Coronary artery (tissue), 2 donors: ENCODE measurements at places on chromosomes 1 and 21.

GRCh38 chr21:35075546-35075945 is 26.4 kb upstream of the RUNX1 start:
- no peak for DNase-seq

DNA sequence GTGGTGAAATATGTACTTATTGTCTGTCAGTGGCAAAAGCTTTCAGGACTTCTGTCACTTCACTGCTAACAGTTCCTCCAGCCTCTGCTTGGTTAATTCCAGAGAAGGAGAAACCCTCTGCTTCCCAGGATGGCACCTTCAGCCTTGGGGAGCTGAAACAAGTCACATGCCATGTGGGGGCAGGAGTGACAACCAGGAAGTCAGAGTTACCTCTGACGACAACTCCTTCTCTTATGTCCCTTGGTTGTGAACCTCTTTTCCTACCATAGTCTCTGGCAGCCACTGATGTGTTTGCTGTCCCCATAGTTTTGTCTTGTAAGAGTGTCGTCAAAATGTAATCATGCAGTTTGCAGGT is 53.6 kb downstream of the FCRL5 start:
- DNase-seq: no peak

DNA sequence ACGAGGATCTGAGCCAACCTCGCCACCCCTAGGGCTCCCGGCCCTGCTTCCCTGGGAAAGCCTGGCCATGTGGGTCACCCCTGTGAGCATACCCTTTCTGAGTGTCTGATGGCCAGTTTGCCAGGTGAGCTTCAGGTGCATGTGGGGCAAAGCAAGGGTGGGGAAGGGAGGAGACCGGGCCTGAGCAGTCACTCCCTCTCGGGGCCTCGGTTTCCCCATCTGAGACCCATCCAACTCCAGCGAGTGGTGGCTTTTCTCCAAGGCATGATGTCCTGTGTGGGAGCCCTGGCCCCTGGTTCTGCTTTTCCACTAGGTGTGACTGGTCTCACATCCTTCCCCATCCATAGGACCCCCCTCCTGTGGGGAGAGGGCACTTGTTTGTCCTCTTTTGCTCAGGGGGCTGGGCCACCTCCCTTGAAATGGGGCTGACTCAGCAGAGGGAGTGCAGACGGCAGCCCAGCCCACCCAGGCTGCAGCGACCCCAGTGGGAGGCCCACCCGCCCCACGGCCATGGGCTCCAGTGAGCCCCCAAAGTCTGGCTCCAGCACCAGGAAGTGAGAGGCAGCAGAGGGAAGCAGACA is 1.7 kb upstream of the WNT9A start:
- no peak for DNase-seq

DNA sequence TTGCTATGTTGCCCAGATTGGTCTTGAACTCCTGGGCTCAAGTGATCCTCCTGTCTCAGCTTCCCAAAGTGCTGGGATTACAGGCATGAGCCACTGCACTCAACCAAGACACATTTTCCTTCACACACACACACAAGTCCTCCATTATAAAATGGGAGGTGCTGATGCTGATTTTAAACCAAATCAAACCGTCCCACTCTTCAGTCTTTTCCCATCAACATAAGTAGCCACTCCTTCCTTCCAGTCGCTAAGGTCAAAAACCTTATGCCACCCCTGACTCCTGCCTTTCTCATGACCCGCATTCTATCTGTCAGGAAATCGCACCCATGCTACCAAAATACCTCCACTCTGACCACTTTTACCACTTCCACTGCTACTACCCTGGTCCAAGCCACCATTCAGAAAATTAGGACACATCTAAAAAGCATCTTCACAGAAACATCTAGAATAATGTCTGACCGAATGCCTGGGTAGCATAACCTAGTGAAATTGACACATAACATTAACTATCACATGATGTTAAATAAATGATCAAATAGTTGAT is 28.0 kb upstream of the IFNGR2 start:
- DNase-seq: no peak

GRCh38 chr1:48697066-48697707 is 79.5 kb downstream of the BEND5 start:
- no peak for DNase-seq

- no peak for DNase-seq
Measured at GRCh38 chr1:71049951-71050598, 2.5 kb upstream of the PTGER3 start.

DNA sequence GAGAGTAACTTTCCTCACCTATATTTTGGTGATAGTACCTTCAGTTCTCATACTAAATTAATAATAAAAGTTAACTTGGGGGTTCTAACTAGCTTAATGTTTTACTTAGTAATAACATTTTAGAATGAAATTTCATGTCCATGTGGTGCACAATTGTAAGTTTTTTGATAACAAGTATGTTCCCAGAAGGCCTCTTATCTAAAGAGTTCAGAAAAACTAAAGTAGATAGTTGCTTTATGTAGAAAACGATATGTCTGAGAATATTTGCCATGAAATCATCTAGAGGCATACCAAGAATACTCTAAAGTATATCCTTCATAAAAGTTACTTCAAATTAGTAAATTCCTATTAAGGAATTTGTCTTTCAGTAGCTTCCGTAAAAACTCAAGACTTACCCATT is 10.2 kb upstream of the ADCY10 start:
- no peak for DNase-seq

GRCh38 chr21:28927130-28927529 is 65.5 kb downstream of the LTN1 start:
- DNase-seq: no peak
